ENCODE measurements at places on chromosomes 16 and 17.

DNA sequence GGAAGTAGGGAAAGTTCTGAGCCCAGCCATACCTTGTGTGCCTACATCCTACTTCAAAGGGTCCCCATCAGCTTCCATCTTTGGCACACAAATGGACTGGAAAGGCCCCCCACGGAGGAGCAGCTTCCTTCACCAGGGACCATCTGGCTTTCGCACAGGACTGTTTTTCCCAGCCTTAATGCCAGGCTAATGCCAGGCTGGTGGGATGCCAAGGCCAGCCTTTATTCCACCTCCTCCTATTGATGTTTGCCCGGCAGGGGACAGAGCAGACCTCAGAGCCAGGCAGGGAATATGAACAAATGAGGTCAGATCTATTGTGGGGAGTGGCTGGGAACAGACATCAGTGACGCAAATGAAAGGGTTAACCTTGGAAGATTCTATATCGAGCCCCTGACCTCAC is 5.7 kb downstream of the GPR179 start:
- DNase-seq, result no peak

DNA sequence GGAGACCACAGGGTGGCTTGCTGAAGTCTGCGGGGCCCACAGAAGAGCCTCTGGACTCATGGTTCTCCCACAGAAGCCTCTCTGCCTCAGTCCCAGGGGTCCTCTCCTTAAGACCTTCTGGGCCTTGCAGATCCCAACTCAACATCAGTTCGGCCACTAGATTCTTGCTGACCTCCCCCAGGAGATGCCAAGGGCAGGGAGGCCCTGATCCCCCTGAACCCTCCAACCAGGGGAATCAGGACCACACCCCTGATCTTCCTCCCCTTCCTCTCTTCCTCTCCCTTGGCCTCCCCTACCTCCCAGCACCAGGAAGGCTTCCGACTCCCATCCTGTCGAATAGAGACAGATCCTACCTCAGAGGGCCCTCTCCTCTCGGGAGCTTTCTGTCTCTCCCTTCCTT is 53.4 kb downstream of the NOS2 start:
- DNase-seq, result no peak

DNA sequence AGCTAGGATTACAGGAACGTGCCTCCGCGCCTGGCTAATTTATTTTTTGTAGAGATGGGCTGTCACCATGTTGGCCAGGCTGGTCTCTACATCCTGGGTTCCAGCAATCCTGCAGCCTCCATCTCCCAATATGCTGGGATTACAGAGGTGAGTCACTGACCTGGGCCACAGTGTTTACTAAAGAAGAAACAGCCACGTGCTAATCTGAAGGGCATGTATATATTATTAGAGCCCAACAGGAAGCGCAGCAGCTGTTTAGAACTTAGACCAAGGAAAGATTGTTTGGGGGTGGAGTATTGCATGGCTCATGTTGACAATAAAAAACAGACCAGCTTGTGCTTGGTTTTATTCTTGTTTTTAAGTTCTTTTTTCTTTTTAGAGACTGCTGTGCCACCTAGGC is 60.2 kb downstream of the HAPSTR1 start:
- DNase-seq, result peak; percentile 13

DNA sequence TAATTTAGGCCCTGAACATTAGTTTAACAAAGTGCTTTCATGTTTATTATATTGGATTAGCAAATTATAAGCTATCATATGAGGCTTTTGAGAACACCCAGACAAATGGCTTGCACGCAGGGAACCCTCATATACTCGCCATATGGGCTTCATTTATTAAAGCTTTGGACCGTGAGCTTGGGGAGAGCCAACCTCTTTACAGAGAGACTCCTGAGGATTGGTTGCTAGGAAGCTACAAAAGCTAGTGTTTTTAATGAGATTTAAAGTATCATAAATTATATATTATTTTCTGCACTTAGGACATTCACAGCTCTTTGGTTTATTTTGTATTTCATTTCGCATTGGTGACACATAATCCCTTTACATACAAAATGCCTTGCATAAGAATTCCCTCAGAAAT is 193.8 kb upstream of the TOX3 start:
- no peak for DNase-seq

- peak; percentile 59 for DNase-seq
Observed at GRCh38 chr17:27760069-27760885, 40.1 kb downstream of the NOS2 start.

DNA sequence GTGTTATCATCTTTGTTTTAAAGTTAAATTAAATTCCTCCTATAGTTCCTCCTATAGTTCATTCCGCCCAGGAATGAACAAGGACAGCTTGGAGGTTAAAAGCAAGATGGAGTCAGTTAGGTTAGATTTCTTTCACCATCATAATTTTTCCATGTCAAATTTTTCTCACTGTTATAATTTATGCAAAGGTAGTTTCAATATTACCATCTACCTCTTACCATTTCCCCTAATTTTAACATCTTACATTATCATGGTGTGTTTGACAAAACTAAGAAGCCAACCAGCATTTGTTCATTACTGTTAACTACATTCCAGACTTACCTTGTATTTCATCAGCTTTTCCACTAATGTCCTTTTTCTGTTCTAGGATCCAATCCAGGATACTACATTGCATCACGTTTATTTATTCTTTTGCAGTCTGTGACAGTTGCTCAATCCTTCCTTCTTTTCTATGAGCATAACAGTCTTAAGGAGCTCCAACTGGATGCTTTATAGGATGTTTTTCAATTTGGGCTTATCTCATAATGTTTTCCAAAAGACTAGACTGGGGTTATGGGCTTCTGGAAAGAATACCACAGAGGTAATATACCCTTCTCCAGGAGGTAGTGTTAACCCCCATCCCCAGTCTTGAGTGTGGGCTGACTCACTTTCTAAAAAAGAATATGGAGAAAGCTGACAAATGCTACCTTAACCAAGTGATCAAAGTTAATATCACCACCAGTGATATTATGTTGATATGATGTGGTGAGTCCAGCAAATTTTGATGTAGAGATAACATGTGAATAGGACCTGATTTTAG is 158.5 kb downstream of the PPM1E start:
- DNase-seq, result no peak

DNA sequence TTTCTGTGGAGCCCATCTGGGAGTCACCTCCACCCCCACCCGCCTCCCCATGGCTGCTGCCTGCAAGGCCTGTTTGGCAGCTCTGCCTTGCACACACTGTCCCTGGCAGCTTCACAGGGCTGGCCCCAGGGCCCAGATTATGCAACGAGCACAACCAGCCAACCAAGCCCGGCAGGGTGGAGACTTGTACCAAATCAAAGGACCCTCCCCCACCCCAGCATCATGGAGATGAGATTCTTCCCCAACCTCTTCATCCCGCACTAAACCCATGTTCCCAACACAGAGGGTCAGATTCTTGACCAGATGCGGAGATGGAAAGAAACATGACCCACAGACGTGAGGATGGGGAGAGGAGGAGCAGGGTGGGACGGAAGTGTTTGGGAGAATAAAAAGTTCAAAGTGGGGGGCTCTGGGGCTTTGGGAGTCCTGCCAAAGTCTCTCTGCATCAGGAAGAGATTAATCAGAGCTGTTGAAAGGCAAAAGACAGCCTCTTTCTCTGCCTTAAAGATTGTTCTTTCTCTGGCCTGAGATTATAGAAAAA is 3.8 kb downstream of the SMARCD2 start:
- DNase-seq, result no peak

DNA sequence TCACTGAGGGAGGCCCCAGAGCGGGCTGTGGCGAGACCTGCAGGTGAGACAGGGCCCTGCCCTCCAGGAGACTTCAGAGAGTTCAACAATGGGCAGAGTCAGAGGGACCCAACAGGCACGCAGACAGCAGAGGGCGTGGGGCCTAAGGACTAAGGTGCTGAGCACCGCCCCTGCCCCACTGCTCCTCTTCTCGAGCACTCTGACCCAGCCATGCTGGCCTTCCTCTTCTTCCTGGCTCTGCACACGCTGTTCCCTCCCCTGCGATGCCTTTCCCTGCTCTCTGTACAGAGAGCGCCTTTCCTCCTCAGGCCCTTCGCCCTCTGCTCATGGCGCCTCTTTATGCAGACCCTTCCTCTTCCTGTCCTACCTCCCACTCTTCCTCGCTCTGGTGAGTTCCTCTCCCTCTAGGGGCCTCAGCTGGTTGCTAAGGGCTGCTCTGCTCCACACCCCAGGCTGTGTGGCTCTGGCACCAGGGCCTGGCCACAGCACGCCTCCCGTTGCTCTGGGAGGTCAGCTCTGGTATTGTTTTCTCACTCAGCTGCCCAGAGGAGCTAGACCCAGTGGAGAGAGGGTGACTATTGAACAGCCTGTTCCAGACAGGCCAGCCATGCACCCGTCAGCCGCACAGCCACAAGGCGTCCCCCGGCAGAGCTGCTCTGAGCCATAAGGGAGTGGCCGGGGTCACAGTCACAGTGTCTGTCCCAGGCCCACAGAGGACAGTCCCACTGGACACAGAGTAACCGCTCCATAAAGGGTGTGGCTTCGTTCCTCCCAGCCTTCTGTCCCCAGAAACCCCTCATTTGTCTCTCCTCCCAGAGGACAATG is 13.6 kb upstream of the RASD1 start:
- no peak for DNase-seq

DNA sequence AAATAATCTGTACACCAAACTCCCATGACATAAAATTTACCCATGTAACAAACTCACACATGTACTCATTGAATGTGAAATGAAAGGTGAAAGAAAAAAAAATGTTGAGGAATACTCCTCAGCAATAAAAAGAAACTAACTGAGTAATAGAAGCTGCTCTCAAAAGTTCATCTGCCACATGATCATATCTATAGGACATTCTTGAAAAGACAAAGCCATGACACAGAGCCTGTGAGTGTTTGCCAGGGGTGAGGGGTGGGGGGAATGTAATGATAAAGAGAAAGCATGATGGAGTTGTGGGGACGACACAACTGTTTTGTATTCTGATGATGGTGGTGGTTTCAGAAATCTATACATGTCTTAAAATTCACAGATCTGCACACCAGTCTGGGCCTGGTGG is 52.2 kb upstream of the TMC5 start:
- DNase-seq, result no peak

- DNase-seq, result no peak
Observed at GRCh38 chr17:75267153-75267410, 3.9 kb downstream of the MIF4GD start.

DNA sequence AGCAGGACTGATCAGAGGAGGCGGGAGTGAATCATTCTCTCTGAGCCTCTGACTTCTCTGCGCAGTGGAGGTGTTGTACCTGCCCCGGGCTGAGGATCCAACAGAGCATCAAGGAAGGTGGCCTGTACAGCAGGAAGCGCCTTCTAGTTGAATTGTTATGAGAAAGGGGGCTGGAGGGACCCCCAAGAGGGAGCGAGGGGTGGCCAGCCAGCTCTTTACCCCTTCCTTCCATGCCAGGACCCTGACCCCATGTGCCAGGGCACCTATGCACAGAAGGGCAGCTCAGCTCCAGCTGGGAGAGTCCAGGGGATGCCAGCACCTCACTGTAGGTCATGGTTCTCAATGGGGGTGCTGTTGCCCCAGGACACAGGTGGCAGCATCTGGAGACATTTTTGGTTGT is 149.3 kb downstream of the SDK2 start:
- no peak for DNase-seq

DNA sequence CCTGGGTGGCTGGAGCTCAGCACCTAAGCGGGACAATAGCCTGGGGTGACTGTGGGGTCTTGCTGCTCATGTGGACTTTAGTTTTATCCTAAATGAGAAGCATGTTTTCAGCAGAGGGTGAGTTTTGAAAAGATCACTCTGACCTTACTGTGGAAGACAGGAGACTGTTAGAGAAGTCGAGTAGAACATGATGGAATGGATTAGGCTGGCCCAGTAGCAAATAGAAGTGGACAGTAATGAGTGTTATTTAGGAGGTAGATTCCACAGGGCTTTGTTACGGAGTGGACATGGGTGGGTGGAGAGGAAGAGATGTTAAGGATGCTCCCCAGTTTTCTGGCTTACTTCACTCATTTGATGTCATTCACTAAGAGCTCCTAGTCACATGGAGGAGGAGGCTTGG is 73.3 kb upstream of the TBX2 start:
- no peak for DNase-seq

- no peak for DNase-seq
Observed at GRCh38 chr16:47581114-47581513, 120.0 kb downstream of the PHKB start.

All from NCI-H774 (cell line).